ENCODE measurements at places on chromosomes 6 and 20.

- DNase-seq, result no peak
Measured at GRCh38 chr6:73421534-73421933, 26.9 kb downstream of the DDX43 start.

- no peak for DNase-seq
Measured at GRCh38 chr6:28658475-28659249, 133.0 kb downstream of the GPX5 start.

DNA sequence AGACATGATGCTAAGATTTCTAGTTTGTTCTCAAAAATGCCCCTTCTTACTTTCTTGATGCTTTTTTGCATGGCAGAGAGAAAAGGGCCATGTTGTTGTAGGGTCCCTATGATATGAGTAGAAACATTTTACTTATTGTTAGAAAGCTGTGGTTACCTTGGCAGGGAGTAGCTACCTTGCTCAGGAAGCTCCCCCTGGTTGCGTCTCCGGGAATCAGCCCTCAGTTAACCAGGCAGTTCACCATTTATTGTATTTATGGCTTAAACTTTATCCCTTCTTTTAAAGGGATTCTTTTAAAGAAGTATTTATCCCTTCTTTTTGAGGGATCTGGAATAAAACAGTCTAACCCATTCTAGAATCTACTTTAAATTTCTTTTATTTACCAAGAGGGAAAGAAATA lies 113.9 kb upstream of the PROKR2 start:
- no peak for DNase-seq

DNA sequence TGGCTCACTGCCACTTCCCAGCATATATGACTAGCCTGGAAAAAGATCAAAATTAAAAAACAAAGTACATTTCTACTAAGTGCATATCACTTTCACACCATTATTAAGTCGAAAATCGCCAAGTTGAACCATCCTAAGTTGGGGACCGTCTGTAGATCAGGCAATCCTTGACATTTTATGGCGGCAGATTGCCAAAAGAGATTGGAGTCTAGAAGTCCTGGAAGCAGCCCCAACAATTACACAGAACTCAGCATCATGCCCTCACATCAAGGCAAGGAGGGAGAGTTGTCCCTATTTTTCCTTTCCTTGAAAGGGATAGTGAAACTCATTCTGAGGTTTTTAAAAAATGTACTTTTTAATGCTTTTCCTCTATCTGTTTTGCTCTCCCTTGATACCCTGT lies 30.7 kb downstream of the SLC22A3 start:
- no peak for DNase-seq

- DNase-seq, result no peak
Measured at GRCh38 chr6:25973923-25974555, 11.4 kb downstream of the TRIM38 start.

- DNase-seq, result no peak
Measured at GRCh38 chr6:104591573-104592334, 268.0 kb downstream of the HACE1 start.

DNA sequence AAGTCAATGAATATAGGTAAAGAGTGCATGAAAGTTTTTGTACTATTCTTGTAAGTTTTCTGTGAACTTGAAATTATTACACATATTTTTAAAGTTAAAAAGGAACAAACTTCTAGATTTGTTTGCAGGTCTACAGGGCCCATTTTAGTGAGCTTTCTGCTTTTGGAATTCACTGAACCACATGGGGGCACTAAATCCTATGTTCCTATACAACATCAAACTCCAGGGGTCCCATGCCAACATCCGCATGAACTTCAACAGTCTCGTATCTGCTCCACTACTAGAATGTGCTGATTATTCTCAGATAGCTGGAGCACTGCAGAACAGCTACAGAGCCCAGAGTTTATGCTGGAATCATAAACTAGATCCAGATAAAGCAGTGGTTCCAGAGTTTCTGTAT lies 347.9 kb upstream of the SPTLC3 start:
- DNase-seq, result no peak

DNA sequence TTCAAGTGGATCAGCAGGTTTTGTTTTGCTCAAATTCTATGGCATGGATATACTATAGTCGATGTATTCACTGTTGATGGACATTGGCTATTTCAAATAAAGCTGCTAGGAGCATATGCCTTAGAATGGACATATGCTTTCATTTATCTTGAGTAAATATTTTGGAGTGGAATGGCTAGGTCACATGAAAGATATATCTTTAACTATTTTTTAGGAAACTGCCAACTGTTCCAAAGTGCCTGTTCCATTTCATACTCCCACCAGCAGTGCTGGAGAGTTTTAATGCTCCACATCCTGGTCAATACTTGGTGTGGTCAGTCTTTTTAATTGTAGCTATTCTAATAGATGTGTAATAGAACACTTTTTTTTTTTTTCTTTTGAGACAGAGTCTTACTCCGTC lies 81.1 kb upstream of the PIM1 start:
- no peak for DNase-seq

DNA sequence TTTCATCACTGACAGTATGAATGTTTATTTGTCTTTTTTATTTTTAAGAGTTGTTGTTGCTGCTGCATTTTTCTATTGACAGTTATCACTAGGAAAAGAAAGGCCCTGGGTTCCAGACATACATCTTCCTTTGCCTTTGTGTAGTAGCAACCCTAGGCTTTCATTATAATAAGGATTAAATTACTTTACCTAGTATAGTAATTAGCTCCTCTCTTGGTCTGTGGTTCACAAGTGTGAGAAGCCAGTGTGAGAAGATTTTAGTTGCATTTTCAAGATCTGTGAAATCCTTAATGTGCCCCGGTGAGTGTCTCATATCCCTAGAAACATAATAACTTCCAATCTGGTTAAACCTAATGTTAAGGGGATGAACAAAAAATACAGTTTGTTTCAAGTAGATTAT lies 799.3 kb upstream of the MAP3K7 start:
- DNase-seq, result no peak

GRCh38 chr20:58023346-58023745 lies 205.1 kb downstream of the ANKRD60 start:
- DNase-seq, result no peak

Data from activated T-helper 9 cell treated with anti-CD3 and anti-CD28 coated beads, Interleukin-2, amount 50 U/mL, for 16 hours (primary cell).